ENCODE measurements at places on chromosomes 4 and X. TPM values are rescaled to one million over a fixed set of nuclear protein-coding genes. Genes with fewer than 3 reads are reported as not detected.

Gene POF1B
- 1.1 TPM for total RNA-seq

GRCh38 chrX:69264158-69264581 lies 98.9 kb upstream of the PJA1 start:
- H3K27ac ChIP-seq: no peak overlapping the region
- no peaks in the 10 kb centered on the region for H3K4me1 ChIP-seq
- no peaks in the 10 kb centered on the region for H3K36me3 ChIP-seq
- peaks cover 66% of the 10 kb centered on the region for H3K27me3 ChIP-seq

DNA sequence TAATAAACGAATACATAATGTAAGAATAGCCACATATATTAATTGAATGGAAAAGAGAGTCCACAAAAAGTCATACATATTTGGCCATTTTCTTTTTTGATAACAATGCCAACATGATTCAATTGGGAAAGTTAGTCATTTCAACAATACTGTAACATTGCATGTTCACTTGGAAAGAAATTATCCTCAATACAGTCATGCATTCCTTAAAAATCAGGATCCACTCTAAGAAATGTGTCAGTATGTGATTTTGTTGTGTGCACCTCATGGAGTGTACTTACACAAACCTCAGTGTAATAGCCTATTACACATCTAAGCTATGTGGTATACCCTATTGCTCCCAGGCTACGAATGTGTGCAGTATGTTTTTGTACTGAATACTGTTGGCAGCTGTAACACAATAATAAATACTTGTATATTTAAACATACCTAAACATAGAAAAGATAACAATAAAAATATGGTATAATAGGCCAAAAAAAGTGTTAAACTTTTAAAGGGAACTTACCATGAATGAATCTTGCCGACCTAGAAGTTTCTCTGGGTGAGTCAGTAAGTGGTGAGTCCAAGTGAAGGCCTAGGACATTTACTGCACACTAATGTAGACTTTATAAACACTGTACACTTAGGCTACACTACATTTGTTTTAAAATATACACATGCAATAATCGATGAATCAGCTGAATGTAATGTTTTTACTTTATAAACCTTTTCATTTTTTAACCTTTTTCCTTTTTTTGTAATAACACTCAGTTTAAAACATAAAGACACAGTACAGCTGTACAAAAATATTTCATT lies 806.8 kb downstream of the PCDH18 start:
- no peak overlapping the region for H3K27ac ChIP-seq
- no peak for DNase-seq
- no peaks in the 10 kb centered on the region for H3K4me1 ChIP-seq
- H3K36me3 ChIP-seq: no peaks in the 10 kb centered on the region
- H3K4me3 ChIP-seq: no peak overlapping the region

DNA sequence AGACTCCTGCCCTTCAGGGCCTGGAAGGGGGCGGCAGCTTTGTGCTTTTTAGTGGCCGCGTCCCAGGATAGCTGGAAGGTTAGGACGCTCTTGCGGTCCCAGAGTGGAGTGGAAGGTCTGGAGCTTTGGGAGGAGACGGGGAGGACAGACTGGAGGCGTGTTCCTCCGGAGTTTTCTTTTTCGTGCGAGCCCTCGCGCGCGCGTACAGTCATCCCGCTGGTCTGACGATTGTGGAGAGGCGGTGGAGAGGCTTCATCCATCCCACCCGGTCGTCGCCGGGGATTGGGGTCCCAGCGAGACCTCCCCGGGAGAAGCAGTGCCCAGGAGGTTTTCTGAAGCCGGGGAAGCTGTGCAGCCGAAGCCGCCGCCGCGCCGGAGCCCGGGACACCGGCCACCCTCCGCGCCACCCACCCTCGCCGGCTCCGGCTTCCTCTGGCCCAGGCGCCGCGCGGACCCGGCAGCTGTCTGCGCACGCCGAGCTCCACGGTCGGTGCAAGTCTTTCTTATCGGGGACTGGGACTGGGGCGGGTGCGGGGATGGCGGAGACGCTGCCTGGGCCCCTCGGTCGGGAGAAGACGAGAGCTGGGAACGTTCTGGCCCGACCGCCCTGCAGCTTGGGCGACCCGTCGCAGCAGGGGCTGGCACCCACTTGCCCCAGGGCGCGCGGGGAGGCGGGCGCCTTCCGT lies at the start of gene EDNRA:
Gene EDNRA, plus strand, starts transcription at position 207 of the 686 bp plus-strand sequence. CDS start 4,585 bp downstream, outside the sequence.
- no peak for DNase-seq
- H3K27ac ChIP-seq: no peak within 1 kb of the TSS
- no peaks in the 10 kb centered on the region for H3K27me3 ChIP-seq

GRCh38 chr4:23374259-23374658 lies 515.6 kb downstream of the PPARGC1A start:
- H3K36me3 ChIP-seq: no peaks in the 10 kb centered on the region
- no peaks in the 10 kb centered on the region for H3K27me3 ChIP-seq
- peak overlapping the region; percentile 31 for H3K27ac ChIP-seq
- peaks cover 14% of the 10 kb centered on the region for H3K4me1 ChIP-seq
- no peak overlapping the region for H3K4me3 ChIP-seq

- H3K4me1 ChIP-seq: no peaks in the 10 kb centered on the region
- no peak overlapping the region for H3K4me3 ChIP-seq
- H3K27me3 ChIP-seq: no peaks in the 10 kb centered on the region
- no peak for DNase-seq
These were observed 356.8 kb downstream of the BMPR1B start for GRCh38 chr4:95114521-95114920.

- no peak for DNase-seq
- no peaks in the 10 kb centered on the region for H3K4me1 ChIP-seq
- no peak overlapping the region for H3K4me3 ChIP-seq
- no peak overlapping the region for H3K27ac ChIP-seq
- no peaks in the 10 kb centered on the region for H3K27me3 ChIP-seq
These were observed 8.5 kb upstream of the ARHGEF38 start for GRCh38 chr4:105543881-105544280.

Gene GUCY1A1
- total RNA-seq: not detected

- H3K27ac ChIP-seq: no peak within 1 kb of the TSS
- H3K27me3 ChIP-seq: peaks cover 30% of the 10 kb centered on the region
- DNase-seq: peak; percentile 63
- H3K4me3 ChIP-seq: peak within 1 kb of the TSS; percentile 76
- peaks cover 10% of the 10 kb centered on the region for H3K36me3 ChIP-seq
- no peaks in the 10 kb centered on the region for H3K4me1 ChIP-seq
These were observed at the start of gene NAA10 for GRCh38 chrX:153934762-153935325. Gene NAA10, minus strand, starts transcription at chrX:153935037. Its CDS starts 133 bp downstream, at chrX:153934904.

Measured in MCF 10A (cell line).